ENCODE measurements at places on chromosomes 4 and X. TPM values are rescaled to one million over a fixed set of nuclear protein-coding genes. Genes with fewer than 3 reads are reported as not detected.

F8A3 gene
- total RNA-seq, result 1.4 TPM

SPANXD gene
- not detected for total RNA-seq

AMBN gene
- total RNA-seq, result not detected

REST gene
- 27.2 TPM for total RNA-seq

PWWP3B gene
- total RNA-seq, result not detected

SLC10A7 gene
- total RNA-seq, result 8.7 TPM

SASH3 gene
- not detected for total RNA-seq

TENT5D gene
- not detected for total RNA-seq

HELT gene
- not detected for total RNA-seq

TLR10 gene
- not detected for total RNA-seq

GDPD2 gene
- total RNA-seq, result not detected

CXorf65 gene
- total RNA-seq, result not detected

TRIML2 gene
- total RNA-seq, result 2.3 TPM

VAMP7 gene
- 37.0 TPM for total RNA-seq

ATP1B4 gene
- total RNA-seq, result not detected

HAND2 gene
- total RNA-seq, result not detected

SUPT20HL1 gene
- not detected for total RNA-seq

ZNF157 gene
- total RNA-seq, result not detected

TACR3 gene
- not detected for total RNA-seq

SSX2B gene
- not detected for total RNA-seq

RPS6KA6 gene
- 0.63 TPM for total RNA-seq
